ENCODE measurements at places on chromosomes 7 and 10.

- no peak for DNase-seq
Measured at GRCh38 chr7:88500131-88500530, 193.4 kb upstream of the STEAP4 start.

GRCh38 chr7:134561-135256 lies 57.7 kb upstream of the FAM20C start:
- no peak for DNase-seq

DNA sequence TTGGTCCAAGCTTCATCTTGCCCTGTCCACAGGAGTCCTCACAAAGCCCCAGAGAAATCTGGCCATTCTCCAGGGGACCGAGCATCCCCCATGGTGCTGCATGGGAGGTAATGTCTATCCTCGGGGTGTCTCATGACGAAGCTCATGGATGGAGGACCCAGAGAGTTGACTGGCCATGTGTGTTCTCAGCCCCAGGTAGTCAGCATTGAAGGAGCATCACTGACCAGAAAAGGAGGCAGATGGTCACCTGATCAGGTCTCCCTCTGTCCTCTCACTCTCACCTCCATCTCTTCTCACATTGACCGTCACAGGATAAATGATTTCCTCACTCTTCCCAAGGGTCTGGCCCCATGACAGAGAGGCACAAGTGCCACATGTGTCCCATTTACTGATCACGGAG lies 33.4 kb upstream of the GDF10 start:
- DNase-seq, result no peak

GRCh38 chr7:20238754-20239324 lies 21.7 kb upstream of the MACC1 start:
- DNase-seq, result no peak

- no peak for DNase-seq
Measured at GRCh38 chr10:63555330-63555729, 34.1 kb downstream of the REEP3 start.

- DNase-seq, result no peak
Measured at GRCh38 chr10:96548589-96548988, 34.9 kb upstream of the TLL2 start.

- no peak for DNase-seq
Measured at GRCh38 chr7:38955892-38956291, 21.8 kb upstream of the POU6F2 start.

DNA sequence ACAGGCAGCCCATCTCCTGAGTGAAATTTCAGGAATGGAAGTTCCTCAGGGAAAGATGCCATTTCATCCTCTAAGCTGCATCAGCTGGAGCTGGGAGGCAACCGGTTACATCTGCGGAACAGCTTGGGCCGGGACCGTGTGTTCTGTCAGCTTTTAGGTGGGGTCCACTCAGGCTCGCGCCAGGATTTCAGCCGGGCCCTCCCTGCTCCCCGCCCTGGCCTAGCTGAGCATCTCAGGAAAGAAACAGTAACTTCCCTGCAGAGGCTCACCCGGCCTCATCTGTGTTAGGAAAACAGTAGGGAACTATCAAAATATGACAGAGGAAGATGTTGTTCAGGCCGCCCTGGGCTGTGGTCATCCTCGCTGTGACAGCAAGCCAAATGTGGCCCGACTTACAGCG lies 110.4 kb downstream of the TRIL start:
- DNase-seq, result no peak

- DNase-seq, result no peak
Measured at GRCh38 chr7:145624618-145625017, 492.0 kb upstream of the CNTNAP2 start.

DNA sequence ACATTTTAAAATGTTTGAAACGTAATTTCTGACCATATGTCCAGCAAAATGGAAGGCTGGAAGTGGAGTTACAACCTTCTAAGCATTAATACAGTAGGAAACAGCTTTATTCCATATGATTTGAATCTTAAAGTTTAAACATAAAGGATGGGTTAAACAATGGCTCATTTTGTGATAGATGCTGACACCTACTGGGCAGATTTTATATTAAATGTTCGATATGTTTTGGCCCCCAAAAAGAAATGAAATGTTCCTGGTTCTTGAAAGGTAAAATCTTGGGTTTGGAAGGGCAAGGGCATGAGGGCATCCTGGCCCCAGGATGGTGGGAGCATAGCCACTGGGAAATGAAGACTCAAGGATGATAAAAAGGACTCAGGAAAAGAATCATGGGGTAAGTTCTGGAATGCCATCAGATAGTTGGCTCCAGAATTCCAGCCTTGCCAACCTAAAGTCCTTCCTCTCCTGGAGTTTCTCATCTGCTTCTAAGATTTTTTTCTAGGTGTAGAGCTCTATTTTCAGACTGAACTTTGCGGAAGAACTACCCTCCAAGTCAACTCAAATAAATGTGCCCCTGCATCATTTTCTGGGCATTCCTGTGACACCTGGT lies 34.6 kb upstream of the SLC35G1 start:
- DNase-seq, result no peak

DNA sequence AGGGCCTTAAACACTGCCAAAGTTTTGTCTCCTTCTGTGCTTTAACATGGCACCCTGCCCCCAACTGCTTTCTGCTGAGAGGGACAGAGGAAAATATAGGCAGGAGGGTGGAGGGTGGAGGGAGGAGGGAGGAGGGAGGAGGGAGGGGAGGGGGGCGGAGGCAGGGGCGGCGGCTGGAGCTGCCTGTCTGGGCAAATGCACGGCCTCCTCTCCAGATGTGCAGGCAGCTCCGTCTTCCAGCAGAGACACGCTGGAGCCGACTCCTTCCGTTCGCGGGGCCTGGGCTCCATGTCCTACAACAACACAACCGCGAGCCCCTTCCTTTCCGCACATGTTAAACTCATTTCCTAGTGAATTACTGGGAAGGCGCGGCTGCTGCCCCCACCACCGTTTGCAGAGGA lies 14.2 kb downstream of the EBF3 start:
- no peak for DNase-seq

DNA sequence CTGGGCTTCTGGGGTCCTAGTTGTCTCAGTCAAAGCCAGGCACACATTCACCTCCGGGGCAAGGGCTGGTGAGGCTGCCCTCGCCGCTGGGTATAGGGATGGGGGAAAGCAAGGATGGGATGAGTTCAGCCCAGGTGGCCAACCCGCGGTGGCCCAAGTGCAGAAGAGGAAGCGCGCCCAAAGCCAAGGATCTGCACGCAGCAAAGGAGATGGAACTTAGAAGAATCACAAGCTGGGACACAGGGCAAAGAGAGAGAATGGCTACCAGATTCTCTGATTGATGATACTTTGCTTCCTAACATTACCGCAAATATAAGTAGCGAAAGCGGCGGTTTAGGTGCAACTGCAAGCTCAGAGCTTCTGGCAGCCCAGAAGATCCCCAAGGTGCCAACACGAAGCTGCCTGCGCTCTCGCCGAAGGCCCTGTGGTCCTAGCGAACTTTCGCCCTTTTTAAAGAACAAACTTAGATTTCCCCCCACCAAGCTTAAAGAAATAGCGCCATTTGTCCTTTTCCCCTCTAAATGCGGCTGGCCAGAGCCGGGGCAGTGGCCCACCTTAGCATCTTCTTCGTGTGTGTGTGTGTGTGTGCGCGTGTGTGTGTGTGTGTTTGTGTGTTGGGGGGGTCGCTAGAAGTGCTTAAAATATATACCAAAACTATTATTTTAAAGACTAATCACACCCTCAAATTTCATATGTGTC lies 927 bp upstream of the MKX start:
- DNase-seq, result no peak

DNA sequence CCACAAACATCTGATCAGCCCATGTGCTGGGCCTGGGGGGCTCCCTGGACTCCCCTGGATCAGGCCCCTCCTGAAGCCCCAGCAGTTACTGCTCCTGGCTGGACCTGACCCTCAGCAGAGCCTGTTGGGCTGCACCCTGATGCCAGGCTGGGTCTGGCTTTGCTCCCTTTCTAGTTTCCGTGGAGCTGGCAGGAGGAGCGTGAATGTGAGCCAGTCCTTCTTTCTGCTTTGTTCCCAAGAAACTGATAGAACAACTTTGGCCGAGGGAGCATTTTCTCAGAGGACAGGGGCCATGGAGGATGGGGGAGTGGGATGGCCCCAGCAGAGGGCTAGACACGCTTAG lies 128.2 kb downstream of the NEURL1 start:
- DNase-seq, result no peak

GRCh38 chr10:3785851-3786271 lies 852 bp upstream of the KLF6 start:
- no peak for DNase-seq

GRCh38 chr7:151271699-151272355 lies 23.3 kb upstream of the SMARCD3 start:
- no peak for DNase-seq

DNA sequence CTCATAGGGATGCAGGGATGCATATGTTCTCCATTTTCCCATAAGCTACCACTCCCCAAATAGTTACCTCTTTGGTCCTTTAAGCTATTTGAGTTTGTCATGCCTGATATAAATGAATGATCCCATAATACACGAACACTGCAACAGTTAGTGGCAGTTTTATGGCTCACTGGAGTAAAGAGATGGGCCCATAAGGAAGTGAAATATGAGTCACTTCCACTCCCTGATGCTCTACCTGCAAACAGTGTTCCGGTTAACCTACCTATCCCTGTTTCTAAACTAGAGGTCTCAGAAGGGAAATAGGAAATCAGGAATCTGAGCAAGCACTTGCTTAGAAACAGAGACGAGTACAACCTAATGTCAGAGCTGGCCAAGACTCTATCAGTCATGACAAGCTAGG lies 71.7 kb downstream of the CALD1 start:
- no peak for DNase-seq
